ENCODE measurements at places on chromosomes 6 and 20.
A peak's percentile ranks its signal among the peaks of the same experiment; 100 is the strongest.

DNA sequence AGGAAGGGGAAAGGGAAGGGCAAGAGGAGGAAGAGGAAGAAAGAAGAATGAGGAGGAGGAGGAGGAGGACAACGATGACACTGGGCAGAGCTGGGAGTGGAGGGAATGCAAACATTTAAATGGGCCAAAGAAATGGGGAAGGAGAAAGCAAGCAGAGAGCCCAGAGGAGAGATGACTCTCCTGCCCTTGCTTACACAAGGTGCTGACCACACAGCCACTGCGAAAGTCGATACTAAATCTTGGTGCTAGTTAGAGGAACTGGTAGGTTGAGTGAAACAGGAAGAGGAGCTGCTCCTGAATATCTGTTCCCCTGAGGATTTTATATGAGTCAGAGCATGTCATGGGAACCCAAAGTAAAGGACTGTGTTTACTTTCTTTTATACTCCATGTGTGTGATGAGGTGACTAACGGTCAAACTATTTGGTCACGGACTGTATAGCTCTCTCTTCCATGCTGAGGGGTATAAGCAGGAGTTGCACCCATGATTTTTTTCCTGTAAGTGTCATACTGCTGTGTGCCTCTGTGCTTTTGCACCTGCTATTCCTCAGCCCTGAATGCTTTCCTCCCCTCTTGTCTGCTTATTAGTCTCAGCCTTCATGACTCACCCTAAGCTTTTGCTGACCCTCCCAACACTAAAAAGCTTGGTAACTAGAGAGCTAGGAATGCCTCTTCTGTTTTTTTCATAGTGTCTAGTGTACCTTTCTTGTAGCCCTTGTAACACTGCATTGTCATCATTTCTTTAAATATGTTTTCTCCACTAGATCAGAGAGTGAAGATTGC is 9.5 kb upstream of the PAQR8 start:
- peak; percentile 97 for DNase-seq

- no peak for DNase-seq
Measured at GRCh38 chr6:46220352-46221221, 49.8 kb upstream of the ENPP5 start.

GRCh38 chr6:164276211-164276610 is 861.7 kb downstream of the QKI start:
- no peak for DNase-seq

DNA sequence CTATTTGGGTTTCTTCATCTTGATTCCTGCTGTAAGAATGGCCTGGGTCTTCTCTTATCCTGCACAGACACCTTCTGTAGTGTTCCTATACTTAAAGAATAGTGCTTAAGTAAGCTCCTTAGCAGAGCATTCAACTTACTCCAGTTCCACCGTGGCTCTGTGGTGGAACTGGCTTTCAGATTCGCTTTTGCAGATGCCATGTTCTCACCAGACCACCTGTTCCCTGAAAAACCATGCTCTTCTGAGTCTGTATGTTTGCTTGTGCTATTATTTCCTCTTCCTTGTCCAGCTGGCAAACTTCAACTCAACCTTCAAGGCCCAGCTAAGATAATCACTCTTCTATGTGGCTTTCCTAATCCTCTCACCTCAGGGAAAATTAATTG is 4.9 kb downstream of the ELMO2 start:
- DNase-seq: no peak

DNA sequence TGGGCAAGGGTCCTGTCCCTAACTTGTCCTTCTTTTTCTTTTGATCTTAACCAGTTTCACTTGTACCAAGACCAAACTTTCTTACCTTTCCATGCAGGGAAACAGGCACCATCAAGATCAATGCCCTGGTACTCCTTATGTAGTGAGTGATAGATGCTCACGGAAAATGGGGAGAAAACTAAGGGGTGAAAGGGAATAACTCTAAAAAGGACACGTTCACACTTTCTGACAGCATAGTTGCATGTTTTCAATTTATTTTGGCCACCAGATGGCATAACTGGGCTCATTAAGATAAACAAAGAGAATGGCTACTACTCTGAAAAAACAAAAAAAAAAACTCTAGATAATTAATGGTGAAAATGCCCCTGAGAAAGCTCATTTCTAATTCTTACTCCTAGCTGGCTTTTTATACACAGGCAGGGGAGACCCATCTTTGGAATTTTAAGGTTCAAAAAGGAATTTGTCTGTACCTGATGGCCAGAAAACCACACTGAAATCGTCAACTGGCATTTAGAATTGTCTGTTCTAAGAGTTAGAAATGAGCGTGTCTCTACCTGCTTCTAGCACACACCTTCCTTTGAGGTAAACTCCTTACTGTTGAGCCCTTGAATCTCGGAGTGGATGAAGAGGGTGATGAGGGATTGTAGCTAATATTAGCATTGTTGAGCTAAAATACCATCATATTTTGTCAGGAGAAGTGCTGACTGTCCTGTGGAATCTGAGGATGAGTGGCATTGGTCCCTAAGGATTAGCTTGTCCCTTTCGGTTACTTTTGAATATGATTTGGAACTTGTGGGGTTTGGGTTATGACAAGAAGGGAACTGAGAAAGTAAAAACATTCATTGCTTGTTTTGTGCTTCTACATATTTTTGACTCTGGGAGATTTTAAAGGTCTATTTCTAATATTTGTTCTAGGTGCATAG is 62.2 kb upstream of the DDR1 start:
- DNase-seq: no peak

DNA sequence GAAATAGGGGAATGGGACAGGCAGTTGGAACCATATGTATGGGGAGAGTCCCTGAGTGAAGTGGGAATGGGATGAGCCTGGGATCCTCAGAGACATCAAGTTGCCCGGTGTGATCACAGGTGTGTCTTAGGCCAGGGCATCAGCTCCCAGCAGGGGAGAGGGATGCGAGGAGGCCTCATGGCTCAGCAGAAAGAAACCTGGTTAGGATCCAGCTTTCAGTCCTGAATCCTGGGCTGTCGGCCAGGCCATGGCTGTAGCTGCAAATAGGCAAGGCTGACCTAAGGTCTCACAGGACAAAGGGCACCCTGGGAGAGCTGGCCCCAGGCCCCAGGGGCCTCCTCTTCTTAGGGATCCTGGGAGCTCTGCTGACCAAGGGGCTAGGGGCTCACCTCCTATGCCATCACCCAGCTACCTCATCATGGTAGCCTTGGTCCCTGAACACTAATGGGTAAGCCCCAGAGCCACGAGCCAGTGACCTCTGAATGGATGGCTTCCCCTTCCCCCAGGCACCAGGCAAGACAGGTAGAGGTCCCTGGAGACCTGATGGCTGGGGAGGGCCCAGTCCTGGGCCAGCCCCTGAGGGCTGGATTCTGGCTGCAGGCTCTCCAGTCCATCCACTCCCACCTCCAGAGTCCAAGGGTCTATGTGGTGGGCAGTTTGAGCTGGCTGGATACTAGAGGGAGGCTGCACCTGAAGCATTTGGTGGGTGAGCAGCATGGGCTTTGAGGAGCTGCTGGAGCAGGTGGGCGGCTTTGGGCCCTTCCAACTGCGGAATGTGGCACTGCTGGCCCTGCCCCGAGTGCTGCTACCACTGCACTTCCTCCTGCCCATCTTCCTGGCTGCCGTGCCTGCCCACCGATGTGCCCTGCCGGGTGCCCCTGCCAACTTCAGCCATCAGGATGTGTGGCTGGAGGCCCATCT is at the start of gene SLC22A7:
Gene SLC22A7 (plus strand): TSS at position 617 of the 921 bp plus-strand sequence. CDS start 99 bp downstream, at position 716.
- no peak for DNase-seq

GRCh38 chr6:5025911-5026819 is 22.3 kb upstream of the RPP40 start:
- no peak for DNase-seq

DNA sequence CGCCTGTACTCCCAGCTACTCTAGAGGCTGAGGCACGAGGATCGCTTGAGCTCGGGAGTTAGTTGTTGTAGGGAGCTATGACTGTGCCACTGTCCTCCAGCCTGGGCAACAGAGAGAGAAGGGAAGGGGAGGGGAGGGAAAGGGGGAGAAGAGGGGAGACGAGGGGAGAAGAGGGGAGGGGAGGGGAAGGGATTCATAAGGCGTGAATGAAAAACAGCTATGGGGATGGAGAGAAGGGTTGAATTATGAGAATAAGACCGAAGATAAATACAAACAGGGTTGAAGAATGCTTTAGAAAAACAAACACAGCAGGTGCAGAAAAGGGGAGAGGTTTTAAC is 106.0 kb downstream of the TRIM27 start:
- DNase-seq: no peak

GRCh38 chr6:53250176-53251032 is 98.3 kb downstream of the ELOVL5 start:
- peak; percentile 58 for DNase-seq

DNA sequence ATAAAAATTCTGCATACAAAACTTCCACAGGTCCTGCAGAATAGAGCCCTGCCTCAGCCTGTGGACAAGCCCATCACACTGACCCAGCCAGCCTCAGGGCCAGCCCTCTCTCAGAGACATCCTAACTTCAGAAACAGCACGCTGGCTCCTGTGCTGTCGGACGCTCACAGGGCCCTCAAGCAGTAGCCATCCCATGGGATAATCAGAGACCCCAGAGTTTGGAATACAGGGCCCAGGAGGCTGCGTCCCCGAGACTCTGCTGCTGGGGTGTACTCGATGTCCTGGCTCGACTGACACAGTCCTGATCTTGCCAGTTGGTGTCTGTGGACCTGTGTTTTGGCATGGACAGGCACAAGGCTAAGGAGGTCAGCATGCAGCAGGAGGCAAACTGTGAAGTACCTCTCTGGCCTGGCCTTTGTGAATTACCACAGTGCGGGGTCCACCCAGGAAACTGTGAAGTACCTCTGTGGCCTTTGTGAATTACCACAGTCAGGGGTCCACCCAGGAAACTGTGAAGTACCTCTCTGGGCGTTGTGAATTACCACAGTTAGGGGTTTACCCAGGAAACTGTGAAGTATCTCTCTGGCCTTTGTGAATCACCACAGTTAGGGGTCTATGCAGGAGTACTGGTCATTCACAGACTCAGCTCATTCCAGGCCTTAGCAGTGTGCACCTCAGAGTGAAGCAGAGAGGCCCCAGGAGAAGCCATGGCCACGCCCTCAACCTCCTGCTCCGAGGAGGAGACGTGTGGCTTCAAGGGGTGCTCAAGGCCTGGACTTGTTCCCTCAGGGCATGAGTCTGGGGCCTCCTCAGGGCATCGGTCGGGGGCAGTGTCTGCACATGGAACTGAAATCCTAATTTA is 212.4 kb downstream of the SYNDIG1 start:
- DNase-seq: no peak

DNA sequence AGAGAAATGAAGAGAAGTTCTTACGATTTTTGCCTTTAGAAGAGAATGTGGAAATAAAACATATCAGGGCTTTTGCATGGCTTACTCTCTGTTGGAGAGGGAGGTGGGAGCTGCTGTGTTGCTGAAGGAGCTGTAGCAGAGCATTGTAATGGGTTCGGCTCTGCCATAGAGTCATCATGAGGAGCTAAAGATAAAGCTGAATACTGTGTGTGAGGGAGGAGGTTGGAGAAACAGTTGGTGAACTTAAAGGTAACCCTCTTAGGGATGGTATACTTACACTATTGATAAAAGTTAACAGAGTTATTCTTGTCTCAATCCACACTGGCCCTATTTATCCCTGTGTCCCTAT is 34.8 kb downstream of the CTNNBL1 start:
- no peak for DNase-seq
